Fibroblast of gingiva (primary cell): ENCODE measurements at places on chromosomes 12 and 14.

- DNase-seq, result no peak
Observed at GRCh38 chr12:52833922-52834726, at the start of gene KRT79. TSS of gene KRT79 (minus strand) at chr12:52834311. CDS start at chr12:52834260, 51 bp downstream.

GRCh38 chr12:111105294-111105693 lies 184.9 kb upstream of the MYL2 start:
- no peak for DNase-seq

GRCh38 chr12:61863811-61864210 lies 396.4 kb upstream of the USP15 start:
- no peak for DNase-seq

GRCh38 chr14:63933110-63933509 lies 80.3 kb downstream of the SYNE2 start:
- DNase-seq, result no peak

DNA sequence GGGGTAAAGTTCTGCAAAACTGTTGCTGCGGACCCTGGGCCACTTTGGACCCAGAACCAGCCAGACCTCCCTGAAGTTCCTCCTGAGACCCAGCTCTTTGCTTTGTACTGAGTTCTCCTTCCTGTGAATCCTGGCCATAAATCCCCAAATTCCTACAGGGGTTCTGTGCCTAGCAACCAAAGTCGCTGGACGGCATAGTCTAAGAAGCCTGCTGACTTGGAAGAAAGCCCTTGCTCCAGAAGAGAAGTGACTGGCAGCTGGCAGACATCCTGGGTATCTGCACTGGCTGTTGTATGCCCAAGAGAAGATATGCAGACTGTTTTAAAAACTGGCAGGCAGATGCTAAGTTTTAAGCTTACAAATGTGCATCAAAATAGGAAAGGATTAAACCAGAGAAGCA lies 99.9 kb upstream of the SLC24A4 start:
- peak; percentile 20 for DNase-seq

- DNase-seq, result no peak
Observed at GRCh38 chr14:101497684-101498525, 63.4 kb upstream of the DIO3 start.

DNA sequence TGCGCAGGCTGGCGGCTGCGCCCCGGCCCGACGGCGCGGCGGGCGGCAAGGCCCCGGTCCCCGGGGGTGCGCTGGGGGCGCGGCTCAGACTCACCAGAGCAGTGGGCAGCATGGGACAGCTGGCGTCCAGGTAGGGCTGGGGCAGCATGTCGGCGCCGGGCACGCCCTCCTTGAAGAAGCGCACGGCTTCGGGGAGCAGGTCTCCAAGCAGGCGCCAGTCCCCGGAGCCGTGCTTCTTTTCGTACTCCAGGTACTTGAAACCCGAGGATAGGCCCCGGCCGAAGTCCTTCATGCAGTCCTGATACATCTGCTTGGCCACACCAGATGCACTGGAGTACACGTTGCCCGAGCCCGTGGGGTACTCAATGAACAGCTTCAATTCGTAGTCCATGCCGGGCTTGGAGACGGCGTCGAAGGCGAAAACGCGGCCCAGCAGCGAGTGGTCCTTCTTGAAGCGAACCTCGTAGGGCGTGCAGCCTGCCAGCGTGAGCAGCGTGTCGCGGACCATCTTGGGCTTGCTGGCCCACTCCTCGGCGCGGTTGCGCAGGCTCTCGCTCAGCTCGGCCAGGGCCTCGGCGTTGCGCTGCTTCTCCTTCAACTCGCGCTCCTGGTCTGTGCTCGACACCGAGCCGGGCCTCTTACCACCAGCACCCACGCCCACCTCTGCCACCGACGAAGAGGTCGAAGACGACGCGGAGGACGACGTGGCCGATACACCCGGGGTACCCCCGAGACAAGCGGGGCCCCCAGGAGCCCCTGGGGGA lies 2.2 kb downstream of the IRF2BPL start:
- no peak for DNase-seq

DNA sequence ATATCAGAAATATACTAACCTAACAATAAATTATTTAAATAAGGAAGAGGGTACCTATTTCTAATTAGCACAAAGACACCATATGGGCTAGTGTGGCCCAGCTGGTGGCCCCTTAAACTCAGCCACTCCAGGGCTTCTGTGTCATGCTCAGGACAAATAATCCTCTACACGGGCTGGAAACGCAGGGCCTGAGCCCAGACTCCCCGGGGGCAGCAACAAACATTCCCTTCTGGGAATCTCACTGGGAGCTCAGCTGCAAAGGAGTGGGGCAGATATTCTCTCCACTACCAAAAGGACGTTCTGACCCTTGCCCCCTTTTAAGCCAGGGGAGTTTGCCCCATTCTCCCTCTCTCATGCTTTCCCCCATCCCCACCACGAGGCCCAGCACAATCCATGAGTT lies 43.7 kb upstream of the ELK3 start:
- no peak for DNase-seq

GRCh38 chr14:37232907-37233481 lies 35.3 kb downstream of the MIPOL1 start:
- peak; percentile 72 for DNase-seq

DNA sequence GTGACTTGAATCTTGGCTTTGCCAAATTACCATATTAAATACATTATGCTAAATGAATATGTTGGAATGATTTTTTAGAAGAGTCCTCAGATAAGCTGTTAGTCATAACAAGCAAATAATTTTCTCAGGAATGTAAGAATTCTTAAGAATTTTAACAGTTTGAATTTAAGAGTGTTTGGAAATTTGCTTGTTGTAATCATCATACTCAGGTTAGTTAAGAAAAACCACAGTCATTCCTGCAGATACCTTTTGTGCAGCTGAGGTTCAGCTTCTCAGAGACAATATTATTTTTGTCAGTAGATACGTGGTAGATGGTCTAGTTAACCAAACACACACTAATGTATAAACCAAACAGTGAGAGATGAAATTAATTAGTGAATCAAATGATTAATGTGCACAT lies 8.9 kb downstream of the WNK1 start:
- DNase-seq, result no peak

GRCh38 chr14:56198438-56198837 lies 80.2 kb downstream of the PELI2 start:
- no peak for DNase-seq

GRCh38 chr14:33940561-33941011 lies 10.3 kb downstream of the EGLN3 start:
- DNase-seq, result no peak

DNA sequence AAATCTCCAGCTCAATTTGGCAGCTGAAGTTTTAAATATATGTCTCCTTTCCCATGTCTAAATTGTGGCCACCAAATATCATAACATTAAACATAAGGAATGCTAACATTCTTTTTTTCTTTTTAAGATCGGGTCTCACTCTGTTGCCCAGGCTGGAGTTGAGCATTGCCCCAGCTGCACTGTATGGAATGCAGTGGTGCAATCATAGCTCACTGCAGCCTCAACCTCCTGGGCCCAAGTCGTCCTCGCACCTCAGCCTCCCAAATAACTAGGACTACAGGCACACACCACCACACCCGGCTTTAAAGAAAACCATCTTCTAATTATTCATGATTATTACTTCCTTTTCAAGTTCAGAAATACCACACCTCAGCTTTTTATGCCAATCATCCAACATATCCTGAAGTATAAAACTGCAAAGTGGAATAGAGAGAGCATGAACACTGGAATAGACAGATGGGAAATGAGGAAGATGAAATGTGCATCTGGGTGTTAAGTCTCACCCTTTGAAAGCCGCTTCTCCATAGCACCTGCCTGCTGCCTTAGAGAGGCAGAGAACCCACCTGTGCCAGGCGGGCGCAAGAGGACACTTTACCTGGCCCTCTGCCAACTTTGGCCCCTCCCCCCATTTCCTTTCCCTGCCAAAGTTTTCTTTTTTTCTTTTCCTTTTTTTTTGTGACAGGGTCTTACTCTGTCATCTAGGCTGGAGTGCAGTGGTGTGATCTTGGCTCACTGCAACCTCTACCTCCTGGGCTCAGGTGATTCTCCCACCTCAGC lies 2.8 kb upstream of the EML1 start:
- DNase-seq, result no peak

DNA sequence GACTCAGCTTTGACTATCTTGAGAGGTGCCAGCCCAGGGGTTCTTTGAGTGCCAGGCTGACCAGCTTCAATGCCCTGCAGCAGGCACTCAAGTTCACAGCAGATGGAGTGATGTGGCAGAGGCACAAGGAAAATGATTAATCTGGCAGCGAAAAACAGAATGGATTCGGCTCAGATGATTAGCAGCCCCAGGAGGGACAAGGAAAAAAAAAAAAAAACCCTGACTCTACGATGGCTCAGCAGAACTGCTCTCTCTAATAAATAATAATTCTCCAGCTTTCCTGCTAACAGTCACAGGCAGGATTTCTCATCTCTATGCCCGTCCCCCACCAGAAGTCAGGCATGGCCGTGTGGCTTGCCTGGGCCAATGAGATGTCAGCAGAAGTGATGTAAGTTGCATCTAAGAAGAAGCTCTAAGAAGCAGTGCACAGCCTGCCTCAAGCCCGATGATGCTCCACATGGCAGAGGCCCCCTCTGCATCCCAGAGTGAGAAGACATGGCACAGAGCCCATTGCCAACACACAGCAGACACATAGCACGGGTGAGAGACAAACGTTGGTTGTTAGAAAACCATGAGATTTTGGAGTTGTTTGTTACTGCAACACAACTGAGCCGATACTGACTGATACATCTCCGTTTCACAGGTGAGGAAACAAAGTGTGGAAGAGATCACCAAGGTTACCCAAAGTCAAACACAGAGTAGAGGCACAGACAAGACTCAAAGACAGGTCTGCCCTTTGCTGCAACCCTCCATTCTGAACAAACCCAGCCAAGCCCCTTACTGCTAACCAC lies 111.0 kb downstream of the SCARB1 start:
- peak; percentile 84 for DNase-seq

GRCh38 chr12:47377414-47378221 lies 297.9 kb upstream of the AMIGO2 start:
- peak; percentile 98 for DNase-seq

- DNase-seq, result no peak
Observed at GRCh38 chr12:124819080-124819479, 44.6 kb downstream of the SCARB1 start.

- no peak for DNase-seq
Observed at GRCh38 chr14:81559385-81559784, 25.7 kb upstream of the SEL1L start.

DNA sequence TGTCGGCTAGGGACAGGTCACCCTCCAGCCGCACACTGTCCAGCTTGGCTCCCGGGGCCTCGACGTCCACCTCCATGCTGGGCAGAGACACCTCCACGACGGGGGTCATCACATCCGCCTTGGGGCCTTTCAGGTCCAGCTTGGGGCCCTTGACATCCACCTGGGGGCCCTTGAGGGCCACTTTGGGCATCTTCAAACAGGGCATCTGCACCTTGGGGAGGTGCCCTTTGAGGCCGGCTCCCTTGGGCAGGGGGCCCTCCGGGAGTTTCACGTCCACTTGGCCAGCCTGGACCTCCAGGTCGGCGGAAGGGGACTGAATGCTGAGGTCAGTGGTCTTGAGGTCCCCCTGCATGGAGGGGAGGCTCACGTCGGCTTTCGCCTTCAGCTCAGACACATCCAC lies 17.9 kb downstream of the PLD4 start:
- DNase-seq, result no peak

DNA sequence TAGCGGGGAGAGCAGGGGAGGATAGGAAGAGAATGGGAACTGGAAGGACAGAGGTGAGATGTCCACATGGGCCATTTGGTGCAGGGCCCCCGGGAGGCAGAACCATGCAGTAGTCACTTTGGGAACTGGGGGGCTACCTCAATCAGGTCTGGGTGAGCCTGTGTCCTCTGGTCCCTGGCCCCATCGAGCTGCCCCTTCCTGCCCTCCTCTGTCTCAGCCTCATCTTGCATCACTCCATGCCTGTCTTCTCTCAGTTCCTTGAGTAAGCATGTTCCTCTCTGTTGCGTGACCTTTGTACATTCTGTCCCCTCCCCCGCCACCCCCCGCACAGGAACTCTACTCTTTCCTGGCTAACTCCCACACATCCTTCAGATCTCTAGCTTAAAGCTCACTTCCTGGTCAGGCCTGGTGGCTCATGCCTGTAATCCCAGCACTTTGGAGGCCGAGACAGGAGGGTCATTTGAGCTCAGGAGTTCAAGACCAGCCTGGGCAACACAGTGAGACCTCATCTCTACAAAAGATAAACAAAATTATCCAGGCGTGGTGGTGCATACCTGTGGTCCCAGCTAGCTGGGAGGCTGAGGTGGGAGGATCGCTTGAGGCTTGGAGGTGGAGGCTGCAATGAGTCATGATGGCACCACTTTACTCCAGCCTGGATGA lies 23.2 kb downstream of the FOS start:
- DNase-seq, result peak; percentile 66

GRCh38 chr14:105528586-105529318 lies 2.4 kb downstream of the TMEM121 start:
- no peak for DNase-seq

DNA sequence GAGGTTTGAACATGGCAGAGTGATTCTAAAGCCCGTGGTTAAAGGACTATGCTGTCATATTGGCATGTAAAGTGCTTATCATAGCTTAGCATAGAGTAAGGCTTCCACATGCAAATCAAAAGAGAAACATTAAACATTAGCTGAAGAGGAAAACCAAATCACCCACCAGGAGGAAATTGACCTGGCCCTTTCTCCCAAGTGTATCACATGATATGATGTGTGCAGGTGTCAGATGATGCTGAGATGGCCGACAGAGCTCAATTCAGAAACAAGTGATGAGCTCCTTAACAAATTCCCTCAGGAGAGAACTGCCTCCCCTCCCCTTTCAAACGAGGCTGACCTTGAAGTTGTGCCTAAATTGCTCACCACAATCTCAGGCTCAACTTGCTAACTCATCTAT lies 217.1 kb upstream of the BTG1 start:
- no peak for DNase-seq

- DNase-seq, result no peak
Observed at GRCh38 chr14:83909507-83909906, 1620.4 kb upstream of the FLRT2 start.

DNA sequence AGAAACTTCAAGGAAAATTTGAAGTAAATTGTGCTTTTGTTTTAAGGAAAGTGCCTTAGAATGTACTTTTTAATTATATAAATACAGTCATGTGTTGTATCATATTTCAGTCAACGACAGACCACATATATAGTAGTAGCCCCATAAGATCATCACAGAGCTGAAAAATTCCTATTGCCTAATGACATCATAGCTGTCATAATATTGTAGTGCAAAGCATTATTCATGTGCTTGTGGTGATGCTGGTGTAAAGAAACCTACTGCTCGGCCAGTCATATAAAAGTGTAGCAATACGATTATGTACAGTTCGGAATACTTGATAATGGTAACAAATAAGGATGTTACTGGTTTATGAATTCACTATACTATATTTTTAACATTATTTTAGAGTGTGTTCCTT lies 198.9 kb upstream of the SLC16A7 start:
- no peak for DNase-seq

DNA sequence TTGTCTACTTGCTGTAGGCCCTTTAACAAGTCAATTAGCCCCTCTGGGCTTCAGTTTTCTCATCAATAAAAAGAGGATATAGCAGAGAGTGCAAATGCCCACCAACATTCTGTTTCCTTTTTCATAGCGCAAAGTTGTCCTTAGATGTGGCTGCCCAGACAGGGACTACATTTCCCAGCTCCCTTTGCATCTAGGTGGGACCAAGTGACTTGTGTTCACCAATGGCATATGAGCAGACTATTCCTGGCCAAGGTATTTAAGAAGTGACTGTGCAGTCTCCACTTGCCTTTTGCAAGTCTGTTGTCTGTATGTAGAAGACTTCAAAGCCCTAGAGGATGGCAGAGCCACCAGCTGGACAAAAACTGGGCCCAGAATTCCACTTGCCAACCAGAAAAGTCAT lies 59.7 kb downstream of the DAO start:
- DNase-seq, result no peak
